ENCODE measurements at places on chromosomes 5 and 9.

GRCh38 chr9:136675477-136676296 is 11.6 kb downstream of the AGPAT2 start:
- no peak for DNase-seq

DNA sequence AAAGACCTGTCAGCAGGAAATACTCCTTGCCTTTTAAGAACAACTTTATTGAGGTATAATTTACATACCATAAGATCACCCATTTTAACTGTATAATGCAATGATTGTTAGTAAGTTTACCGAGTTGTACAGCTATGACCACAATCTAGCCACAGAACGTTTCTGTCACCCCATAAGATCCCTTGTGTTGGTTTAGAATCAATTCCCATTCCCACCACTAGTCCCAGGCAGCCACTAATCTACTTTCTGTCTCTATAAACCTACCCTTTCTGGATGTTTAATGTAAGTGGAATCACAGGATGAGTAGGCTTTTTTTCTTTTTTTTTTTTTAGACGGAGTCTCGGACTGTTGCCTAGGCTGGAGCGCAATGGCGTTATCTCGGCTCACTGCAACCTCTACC is 4.4 kb downstream of the GPR107 start:
- peak; percentile 33 for DNase-seq

DNA sequence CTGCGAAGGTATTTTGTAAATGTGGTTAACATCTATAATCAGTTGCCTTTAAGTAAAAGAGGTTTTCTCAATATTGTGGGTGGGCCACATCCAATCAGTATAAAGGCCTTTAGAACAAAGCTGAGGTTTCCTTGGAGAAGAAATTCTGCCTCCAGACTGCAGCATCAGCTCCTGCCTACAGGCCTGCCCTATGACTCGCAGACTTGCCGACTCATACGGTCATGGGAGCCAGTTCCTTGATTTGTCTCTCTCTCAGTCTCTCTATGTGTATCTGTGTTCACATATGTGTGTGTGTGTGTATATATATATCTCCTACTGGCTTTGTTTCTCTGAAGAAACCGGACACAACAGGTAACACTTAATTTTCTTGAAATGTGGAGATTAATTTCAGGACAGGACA is 45.3 kb downstream of the SLC36A1 start:
- peak; percentile 71 for DNase-seq

DNA sequence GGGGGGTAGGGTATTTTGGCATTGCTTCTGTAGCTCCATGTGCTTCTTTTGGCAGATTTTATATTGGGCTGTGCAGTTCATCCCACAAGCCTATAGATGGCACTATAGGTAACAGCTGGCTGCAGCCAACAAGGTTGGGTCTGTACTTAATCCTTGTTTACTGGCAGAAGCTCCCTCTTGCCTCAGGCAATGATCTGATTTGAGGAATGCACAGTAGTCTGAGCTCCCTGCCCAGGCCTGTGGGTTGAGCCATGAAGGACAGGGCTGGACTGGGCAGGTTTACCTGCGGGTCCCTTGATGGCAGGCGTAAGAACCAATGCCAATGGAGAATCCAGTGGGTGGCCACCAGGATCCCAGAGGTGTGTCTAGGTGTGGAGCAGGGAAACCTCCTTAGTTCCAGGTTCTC is 11.7 kb upstream of the OR1J2 start:
- peak; percentile 70 for DNase-seq

GRCh38 chr9:127828262-127829031 is 25.8 kb downstream of the FPGS start:
- peak; percentile 70 for DNase-seq

DNA sequence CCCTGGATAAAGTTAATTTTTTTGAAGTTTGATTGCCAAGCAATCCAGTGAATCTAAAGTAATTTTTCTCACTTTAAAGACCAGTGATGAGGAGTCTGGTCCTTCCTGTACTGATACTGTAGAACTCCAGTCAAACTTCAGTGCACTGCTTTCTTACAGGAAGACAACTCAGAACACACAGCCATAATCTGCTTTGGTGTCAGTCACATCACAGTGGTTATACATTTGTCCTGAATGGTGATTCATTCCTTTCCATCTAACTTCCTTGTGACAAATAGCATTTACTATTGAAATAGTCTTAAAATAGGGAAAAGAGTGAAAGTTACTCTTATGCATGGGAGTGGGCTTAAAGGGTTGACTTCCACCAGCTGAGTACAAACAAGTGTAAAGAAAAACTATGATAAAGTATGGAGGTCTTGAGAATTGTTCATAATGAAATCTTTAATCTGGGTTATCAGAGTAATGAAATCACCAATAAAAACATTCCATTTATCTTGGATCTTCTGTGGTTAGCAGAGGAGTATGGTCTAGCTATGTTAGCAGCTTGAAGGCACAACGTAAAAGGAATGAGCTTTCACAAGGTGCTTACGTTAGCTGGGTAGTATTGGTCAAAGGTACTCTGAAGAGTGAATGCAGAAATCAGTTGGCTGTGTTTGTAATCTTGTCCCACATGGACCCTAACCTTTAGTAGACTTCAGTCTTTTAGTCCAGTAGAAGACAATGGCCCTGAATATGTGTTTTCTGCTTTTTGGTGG is 41.5 kb downstream of the DCP2 start:
- DNase-seq, result peak; percentile 77

- DNase-seq, result peak; percentile 33
These were observed 945.6 kb upstream of the ARRDC3 start for GRCh38 chr5:92328584-92329259.

GRCh38 chr5:35777358-35778087 is 79.2 kb upstream of the IL7R start:
- peak; percentile 94 for DNase-seq

GRCh38 chr5:82396396-82396795 is 118.2 kb upstream of the RPS23 start:
- peak; percentile 79 for DNase-seq

GRCh38 chr5:111726986-111727385 is 30.0 kb downstream of the NREP start:
- DNase-seq, result no peak

DNA sequence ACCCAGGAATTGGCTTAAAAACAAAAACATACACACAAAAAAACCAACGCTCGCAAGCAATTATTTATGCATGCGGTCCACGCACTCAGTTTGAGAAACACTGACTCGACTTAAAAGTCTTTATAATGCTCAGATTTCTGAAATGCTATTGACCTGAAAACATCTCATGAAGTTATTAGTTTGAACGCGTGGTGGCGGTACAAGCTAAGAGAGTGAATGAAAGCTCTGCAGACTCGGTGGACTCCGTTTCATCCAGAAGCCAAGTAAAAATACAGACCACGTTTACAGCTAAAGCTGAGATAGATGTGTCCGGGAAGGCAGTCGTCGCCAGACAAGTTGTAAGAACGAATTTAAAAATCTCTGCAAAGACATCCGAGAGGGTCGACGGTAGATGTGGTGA is at the start of gene PCDHB6:
TSS of gene PCDHB6 (plus strand) at position 246 of the 400 bp plus-strand sequence. CDS start 201 bp downstream, outside the sequence.
- DNase-seq, result peak; percentile 2

- no peak for DNase-seq
These were observed 128.9 kb downstream of the GDNF start for GRCh38 chr5:37710965-37711364.

GRCh38 chr9:91802391-91802790 is 147.6 kb downstream of the ROR2 start:
- DNase-seq, result peak; percentile 43

DNA sequence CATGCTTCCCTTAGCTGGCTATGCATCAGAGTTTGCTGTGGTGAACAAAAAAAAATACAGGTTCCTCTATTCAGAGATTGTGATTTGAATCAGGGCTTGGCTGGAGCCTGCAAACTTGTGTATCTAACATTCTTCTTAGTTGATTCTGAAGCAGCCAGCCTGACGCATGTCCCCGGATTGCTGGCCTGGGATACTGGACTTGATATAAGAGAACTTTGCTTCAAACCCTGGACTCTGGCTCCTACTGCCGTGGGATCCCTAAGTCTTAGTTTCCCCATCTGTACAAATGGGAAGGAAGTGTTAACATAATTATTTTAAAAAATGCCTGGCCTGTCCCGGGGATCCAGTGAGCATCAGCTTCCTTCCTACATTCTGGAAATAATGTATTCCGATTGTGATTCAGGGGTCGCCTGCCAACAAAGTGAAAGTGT is 292.8 kb downstream of the ARHGEF28 start:
- DNase-seq, result no peak

- DNase-seq, result no peak
These were observed 25.7 kb downstream of the CDKN2A start for GRCh38 chr9:21968331-21969010.

GRCh38 chr9:137484551-137485315 is 25.6 kb upstream of the NSMF start:
- no peak for DNase-seq

DNA sequence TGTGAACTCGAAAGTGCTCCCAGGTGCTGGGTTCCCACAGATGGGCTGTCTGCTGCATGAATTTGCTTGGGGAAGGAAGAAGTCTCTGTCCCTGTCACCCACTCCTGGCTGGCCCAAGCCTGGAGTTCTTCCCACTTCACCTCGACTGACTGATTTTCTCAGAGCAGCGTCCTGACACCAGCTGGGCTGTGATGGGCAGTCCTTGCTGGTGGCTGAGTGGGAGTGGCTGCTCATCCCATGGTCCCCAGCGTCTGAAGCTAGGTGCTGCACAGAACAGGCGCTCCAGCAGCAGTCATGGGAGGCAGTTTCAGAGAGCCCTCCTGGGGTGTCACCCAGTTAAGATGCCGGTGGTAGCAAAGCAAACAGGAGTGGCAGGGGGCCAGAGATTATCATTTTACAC is 10.1 kb upstream of the NEURL1B start:
- no peak for DNase-seq

- DNase-seq, result no peak
These were observed 318.6 kb downstream of the ZSWIM6 start for GRCh38 chr5:61650661-61651060.

- DNase-seq, result no peak
These were observed 115.8 kb upstream of the MAP3K1 start for GRCh38 chr5:56699538-56699937.

GRCh38 chr9:37668116-37668601 is 17.4 kb downstream of the FRMPD1 start:
- no peak for DNase-seq

DNA sequence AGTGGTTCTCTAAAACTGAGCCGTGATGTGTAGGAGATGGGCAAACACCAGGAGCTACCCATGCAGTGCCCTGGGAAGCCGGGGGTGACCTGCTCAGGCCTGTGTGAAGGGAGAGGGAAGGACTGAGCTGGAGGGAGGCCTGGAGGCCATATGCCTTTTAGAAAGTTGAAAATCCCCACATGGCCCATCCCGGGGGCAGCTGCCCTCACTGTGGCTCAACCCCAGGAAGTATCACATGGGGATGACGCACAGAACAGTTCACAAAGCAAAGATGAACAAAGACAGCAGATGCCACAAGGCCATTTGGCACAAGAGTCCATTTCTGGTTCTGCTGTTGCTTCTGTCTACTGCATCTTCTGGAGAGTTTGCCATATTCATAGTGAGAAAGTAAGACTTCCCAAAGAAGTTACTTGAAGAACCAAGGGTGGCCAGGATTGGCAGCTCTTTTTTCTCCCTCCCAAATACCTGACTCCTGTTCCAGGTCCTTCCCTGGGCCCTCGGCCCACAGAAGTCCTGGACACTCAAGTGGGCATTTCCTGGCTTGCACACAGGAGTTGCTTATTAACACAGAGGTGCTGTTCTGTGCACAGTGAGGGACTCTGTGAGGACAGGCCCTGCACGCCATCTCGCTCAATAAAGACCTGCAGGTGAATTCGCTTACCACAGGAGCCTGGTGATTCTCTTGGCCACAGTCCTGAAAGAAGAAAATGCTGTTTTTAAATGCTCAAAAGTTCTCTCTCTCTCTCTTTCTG is 25.1 kb downstream of the ACSL6 start:
- DNase-seq, result no peak

DNA sequence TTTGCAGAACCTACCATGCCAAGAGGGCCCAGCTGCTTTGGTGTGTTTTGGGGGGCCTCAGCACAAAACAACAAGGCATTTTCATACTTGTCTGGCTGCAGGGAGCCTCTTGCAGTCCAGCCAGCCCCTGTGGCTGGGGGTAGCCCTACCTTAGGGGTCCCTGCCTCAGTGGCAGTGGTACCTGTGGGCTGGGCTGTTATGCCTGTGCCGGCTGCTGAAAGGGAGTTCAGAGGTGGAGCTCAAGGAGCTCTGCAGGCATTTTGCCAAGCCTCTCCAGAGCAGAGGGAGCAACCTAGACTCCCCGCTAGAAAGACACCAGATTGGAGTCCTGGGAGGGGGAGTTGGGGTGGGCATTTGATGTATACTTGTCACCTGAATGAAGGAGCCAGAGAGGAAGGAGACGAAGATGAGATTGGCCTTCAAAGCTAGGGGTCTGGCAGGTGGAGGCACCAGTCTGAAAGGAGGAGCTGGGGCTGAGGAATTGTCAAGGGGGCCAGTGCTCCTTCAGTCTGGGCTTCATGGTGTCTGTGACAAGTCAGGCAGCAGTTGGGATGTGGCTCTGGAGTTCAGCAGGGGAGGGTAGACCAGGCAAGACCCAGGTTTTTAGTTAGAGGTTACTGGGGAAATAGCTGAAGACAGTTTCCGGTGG is 1.5 kb downstream of the SHROOM1 start:
- no peak for DNase-seq

DNA sequence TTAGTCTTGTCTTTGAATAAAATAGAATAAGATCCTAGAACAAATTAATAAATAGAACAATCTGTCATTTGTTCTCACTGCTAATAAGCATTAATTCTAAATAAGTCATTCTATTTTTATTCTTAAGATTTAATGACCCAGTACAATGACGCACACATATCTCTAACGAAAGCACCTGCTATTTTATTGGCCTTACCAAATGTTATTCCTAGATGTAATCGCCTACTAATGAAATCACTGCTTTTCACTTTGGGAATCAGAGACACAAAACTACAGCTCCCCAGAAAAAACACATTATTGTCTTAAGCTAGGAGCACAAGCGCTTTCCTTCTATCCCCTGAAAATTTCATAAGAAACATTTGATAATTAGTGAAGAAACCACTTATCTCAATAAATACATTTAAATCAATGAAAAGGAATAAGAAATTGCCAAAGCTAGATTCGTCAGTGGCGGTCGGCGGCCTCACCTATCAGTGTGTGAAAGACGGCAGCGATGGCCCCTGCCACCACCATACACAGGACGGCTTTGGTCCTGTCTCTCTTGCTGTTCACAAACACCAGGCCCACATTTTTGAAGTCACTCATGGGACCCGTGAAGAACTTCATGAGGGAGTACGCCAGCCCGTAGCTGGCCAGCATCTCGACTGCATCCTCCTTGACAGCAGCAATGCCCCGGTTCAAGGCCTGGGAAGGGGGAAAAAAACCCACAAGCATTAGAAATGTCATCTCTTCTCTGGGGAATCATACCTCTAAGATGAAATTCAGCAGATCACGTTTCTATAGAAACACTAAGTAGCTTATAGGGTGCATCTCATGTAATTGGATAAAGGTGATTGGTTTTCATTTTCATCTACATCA is 102.8 kb downstream of the ANKH start:
- no peak for DNase-seq

- DNase-seq, result peak; percentile 25
These were observed 4.5 kb upstream of the PALM2AKAP2 start for GRCh38 chr9:109775516-109775915.

- no peak for DNase-seq
These were observed 4.7 kb upstream of the PURA start for GRCh38 chr5:140109018-140109758.

Data from choroid plexus epithelial cell (primary cell).